DMS53 (cell line): ENCODE measurements at places on chromosomes 2 and 18.
A peak's percentile ranks its signal among the peaks of the same experiment; 100 is the strongest.

DNA sequence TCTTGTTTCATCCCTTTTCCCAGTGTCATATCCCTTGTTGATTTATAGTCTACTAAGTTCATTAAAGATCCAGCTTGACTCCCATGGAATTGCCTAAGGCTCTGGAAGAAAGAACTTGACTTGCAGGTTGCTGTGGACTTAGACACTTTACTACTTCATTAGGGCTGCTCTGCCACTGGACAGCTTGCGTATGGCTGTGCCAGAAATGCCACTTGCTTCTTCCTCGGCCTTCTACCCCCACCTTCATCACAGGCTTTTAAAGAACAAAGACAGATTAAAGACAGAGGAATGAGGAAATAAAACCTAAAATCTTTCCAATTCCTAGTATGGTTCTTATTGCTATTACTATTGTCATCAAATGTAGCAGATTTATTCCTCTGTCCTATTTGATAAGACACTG lies 591.7 kb downstream of the BCL11A start:
- no peak for DNase-seq

- no peak for DNase-seq
Observed at GRCh38 chr2:55063713-55064323, 13.6 kb upstream of the RTN4 start.

- no peak for DNase-seq
Observed at GRCh38 chr2:25528173-25528572, 145.2 kb downstream of the DTNB start.

- DNase-seq, result peak; percentile 54
Observed at GRCh38 chr2:223580951-223581350, 21.2 kb downstream of the SCG2 start.

GRCh38 chr2:45394842-45395241 lies 216.2 kb downstream of the SRBD1 start:
- no peak for DNase-seq

- DNase-seq, result no peak
Observed at GRCh38 chr2:225025917-225026571, 16.2 kb downstream of the DOCK10 start.

DNA sequence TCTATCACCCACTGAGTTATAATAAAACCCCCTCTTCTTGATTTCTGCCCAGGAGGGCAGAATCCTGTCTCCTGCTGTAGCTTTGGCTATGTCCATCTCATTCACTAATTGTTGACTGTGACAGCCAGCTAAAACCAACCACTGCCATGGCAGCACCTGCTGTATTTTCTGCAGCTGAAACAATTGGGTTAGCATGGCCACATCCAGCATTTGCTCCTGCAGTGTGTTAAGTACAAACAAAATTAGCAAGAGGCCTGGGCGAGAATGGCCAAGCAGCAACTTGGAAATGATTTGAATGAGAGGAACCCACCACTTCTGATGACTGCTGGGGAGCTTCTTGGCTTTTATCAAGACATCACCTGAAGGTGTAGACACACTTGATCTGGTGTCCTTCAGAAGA lies 89.4 kb upstream of the LRRTM1 start:
- no peak for DNase-seq

DNA sequence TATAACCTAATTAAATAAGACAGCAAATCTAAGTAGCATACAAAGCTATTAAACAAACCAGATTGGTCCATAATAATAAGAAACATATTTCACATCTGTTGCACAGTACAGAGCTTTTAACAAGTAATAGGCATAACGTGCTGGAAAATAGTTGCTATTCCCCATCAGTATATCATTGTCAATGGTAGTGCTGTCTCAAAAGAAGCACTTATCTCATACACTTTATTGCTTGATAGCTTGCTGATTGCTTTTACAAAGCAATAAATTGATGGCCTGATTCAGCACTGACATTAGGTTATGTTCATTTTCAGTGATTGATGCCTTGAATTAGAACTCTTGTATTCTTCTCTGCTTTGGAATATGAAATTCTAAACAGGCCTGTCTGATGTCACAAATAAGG lies 641.7 kb downstream of the CBLN2 start:
- no peak for DNase-seq

GRCh38 chr2:199455210-199455544 lies 2.6 kb downstream of the SATB2 start:
- no peak for DNase-seq

DNA sequence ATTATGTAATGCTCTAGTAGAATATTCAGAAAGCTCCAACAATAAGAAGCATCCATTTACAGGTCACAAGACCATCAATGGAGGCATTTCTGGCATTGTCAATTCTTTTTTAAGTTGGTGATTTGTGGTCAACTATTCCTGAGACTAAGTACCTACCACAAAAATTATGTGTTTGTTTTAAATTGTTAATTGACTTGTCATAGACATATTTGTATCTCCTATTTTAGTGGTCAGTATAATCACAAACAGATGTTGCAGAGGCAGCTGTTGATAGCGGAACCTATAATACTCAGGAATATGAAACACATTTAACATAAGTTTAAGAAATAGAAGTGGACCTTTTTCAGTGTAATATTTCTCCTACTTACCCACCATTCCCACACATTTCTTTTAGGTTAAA lies 430.1 kb downstream of the CCDC85A start:
- DNase-seq, result no peak

DNA sequence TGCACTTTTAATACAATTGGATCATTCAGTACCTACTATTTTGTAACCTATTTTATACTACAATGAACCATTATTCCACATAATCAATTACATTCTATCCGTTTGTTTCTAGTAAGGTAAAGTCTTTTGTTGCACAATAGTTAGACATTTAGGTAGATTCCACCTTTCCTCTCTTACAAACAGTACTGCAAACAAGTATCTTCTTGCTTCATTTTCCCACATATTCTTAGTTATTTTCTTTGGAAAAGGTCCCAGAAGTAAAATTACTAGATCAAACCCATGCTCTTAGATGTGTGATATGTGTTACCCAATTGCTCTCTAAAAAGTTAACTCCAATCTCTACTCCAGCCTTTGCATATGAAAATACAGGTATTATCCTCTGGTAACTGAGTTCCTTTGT lies 49.6 kb downstream of the SPIRE1 start:
- DNase-seq, result no peak

DNA sequence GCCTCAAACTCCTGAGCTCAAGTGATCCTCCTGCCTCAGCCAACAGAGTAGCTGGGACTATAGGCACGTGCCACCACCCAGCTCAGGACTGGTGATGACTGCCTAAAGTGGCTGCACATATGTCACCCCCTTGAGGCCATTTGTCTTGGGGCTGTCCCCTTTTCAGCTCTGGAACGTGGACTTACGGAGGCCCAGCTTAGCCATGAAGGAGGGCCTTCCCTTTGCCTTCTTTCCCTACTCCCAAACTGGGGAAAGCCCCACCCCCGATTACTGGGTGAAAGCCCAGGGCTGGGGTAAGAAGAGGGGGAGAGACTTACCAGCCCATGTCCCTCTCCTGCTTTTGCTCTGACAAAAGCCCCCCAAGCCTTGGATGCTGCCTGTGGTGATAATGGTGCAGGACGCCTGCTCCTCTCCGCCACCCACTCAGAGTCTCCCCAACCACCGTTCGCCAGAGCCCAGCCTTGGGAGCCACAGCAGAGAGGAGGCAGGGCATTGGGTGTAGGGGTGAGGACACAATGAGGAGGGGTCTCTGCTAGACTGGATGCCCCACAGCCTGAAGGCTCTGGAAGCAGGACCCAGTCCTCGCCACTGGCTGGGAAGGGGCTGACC lies 2.5 kb upstream of the DUSP2 start:
- no peak for DNase-seq

DNA sequence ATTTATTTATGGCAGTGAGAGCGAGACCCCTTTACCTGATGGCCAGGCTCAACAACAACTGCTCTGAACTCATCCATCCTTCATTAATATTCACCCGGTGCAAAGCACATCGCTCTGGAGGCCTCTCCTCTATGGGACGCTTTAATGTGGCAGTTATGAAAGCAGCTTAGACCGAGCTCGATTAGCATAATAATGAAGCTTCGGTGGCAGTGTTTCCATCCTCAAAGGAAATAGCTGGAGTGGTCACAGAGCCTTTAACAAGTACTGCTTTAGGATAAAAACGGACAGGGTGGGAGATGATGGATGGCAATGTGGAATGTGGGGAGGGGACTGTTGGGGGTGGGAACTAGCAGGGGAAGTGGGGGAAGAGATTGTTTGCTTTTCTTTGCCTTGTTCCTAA lies 243.9 kb downstream of the SLC4A3 start:
- DNase-seq, result no peak

DNA sequence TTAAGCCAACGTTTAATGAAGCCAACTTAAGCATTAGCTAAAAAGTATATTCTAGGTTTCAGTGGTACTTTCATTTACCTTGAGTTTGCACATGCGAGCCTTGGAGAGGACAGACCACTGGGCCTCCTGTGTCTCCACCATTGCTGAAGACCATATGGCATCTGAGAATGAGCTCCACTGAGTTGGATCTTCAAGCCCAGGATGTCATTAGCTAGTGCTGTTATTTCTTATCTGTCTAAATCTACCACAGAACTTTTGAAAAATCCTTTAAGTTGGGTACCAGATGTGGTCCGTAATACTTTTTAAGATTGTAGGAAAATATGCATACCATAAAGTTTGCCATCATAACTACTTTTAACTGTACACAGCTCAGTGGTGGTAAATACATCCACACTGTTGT lies 161.8 kb downstream of the NCK2 start:
- DNase-seq, result no peak

- DNase-seq, result peak; percentile 10
Observed at GRCh38 chr2:200253639-200254038, 52.9 kb upstream of the SPATS2L start.

DNA sequence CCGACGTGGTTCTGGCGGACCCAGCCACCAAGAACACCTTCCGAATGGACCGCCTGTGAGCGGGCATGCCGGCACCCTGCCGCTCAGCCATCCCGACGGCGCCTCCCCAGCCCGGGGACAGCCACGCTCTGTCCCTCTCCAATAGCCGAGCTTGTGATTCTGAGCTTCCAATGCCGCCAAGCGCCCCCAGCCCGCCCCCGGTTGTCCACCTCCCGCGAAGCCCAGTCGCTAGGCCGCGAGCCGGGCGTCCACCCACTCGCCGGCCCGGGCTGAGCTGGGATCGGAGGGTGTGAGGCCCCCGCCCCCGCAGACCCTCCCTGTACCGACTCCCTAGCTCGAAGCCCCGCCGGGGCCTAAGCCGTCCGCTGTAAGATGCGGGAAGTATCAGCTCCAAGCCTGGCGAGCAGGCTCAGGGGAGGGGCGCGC lies 1195.1 kb upstream of the CHAC2 start:
- DNase-seq, result no peak
